ENCODE measurements at places on chromosomes 2 and 18. TPM values are rescaled to one million over a fixed set of nuclear protein-coding genes. Genes with fewer than 3 reads are reported as not detected.

GRCh38 chr2:55150834-55151233 is 81.3 kb downstream of the CLHC1 start:
- no peak for DNase-seq

Gene CCDC148
- 2.1 TPM for polyA plus RNA-seq

DNA sequence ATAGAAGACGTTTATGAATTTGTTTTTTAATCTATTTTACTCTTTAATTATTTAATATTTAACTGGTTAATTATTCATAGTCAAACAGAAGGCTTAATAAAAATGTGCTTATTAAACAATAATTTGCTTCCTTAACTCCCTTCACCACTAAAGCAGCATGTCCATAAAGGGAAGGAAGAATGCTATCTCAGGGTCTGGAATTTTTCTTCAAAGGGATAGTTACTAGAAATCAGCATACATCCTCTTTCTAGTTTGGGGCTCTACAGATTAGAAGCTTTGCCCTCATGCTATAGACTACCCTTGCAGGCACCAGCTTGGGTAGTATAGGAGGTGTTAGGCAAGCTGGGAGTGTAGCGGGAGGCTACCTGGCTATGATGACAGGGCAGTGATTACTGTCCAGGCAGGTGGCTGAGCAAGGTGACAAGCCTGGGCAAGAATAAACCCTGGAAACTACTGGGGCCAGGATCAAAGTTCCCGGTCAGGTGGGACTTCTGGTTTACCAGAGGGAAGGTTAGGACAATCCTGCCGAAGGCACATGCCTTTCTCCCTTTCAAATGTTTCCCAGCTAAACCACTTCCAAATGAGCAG is 276.0 kb upstream of the REV1 start:
- DNase-seq, result no peak

DNA sequence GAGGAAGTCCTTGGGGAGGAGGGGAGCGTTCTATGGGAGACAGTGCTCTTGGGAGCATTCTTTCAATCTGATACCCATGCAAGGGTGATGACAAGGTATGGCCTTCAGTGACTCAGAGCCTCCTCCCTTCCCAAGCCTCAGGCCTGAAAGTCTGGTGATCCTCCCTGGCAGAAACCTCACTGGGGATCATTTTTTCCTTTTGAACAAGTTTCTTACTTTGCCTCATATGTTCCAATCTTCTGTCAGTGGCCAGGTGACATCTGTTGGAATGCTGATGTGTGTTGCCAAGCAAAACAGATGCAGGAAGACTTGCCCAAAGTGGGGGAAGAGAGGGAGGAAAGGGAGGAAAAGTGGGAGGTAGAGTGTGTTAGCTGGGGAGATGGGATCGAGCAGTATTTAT is 224.8 kb downstream of the NEDD4L start:
- DNase-seq, result no peak

DNA sequence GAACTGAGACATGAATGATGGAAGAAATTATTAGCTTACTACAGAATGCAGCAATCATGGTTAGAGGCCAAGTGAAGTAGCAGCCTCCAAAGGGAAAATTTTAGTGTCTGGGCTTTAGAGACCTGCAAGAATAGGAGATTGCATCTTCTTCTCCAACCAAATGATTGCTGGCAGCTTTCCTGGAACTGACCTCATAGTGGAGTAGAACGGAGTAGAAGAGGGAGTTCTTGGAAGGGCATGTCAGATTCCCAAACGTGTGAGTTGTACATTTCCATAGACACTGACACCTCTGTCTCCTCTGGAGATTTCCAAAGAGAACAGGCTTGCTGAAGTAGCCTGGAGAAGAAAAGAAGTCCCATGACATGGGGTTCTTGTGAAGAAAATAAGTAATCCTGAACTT is 169.8 kb upstream of the ERBB4 start:
- no peak for DNase-seq

GRCh38 chr2:200189964-200190363 is 116.5 kb upstream of the SPATS2L start:
- DNase-seq, result peak; percentile 3

DNA sequence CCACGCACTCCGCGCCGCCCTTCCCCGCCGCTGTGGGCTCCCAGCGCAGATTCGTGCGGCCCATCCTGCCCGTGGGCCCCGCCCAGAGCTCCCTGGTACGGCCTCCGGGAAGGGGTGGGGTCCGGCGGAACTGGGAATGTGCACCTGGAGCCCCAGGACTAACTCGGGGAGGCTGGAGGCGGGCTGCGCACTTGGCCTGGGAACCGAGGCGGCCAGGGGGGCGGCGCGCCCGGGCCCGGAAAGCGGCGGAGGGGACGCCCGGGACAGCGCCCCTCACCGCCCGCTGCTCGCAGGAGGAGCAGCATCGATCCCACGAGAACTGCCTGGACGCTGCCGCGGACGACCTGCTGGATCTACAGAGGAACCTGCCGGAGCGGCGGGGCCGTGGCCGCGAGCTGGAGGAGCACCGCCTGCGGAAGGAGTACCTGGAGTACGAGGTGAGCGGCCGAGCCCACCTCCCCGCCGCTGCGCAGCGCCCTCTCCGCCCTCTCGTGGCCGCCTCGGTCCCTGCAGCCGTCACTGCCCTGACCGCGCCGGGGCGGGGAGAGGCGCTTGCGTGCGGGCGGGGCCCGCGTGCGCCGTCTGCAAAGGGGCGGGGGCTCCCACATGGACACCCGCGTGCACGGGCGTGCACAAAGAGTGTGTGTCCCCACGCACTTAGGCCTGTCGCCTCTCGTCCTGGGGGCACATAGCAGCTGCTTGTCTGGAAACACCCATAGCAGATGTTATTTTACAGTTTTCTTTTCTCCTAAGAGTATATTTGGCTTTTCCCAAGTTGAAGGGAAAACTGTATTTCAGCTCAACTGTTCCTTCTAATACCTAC is 25.2 kb downstream of the PSD4 start:
- DNase-seq, result peak; percentile 76

DNA sequence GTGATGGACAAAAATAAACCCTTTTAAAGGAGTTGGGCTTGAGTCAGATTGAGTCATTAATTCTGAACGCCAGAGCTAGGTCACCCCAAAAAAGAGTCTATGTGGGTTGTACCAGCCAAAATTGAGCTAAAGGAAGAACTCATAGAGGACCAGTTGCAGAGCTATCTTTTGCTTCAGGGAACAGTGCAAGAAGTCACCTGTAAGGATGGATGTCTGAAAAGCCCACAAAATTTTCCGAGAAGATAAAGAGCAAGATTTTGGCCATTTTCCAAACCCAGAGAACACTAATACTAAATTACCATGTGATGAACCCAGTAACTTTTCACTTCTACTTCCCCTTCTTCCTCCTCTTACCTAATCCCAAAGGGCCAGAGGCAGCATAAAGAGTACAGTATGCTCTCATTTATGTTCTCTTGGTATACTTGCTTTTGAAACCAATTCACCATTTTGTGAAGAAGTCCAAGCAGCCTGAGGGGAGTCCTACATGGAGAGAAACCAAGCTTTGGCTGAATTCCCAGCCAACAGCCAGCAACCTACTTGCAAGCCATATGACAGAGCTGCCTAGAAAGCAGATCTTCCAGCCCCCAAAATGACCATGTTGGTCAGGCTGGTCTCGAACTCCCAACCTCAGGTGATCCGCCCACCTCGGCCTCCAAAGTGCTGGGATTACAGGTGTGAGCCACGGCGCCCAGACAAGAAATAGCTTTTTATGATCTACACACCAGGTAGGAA is 551.7 kb downstream of the SATB2 start:
- DNase-seq, result no peak

DNA sequence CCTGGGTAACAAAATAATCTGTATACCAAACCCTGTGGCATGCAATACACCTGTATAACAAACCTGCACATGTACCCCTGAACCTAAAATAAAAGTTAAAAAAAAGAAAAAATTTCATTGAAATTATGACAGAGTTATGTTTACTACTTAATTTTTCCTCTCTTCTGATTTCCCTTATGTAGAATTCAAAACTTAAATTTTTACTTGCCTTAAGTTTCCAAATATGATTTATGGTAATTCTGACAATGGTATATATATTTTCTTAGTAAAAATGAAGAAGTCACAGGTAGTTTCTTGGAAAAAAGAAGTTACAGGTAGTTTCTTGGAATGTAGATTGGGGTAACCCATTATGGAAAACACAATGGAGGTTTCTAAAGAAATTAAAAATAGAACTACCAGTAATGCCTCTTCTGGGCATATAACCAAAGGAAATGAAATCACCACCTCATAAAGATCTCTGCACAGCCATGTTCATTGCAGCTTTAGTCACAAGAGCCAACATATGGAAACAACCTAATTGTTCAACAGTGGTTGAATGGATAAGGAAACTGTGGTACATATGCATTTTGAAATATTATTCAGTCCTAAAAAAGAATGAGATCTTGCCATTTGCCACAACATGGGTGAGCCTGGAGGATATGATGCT is 164.9 kb downstream of the BABAM2 start:
- DNase-seq, result no peak

Gene C2orf72
- polyA plus RNA-seq, result 2.2 TPM

DNA sequence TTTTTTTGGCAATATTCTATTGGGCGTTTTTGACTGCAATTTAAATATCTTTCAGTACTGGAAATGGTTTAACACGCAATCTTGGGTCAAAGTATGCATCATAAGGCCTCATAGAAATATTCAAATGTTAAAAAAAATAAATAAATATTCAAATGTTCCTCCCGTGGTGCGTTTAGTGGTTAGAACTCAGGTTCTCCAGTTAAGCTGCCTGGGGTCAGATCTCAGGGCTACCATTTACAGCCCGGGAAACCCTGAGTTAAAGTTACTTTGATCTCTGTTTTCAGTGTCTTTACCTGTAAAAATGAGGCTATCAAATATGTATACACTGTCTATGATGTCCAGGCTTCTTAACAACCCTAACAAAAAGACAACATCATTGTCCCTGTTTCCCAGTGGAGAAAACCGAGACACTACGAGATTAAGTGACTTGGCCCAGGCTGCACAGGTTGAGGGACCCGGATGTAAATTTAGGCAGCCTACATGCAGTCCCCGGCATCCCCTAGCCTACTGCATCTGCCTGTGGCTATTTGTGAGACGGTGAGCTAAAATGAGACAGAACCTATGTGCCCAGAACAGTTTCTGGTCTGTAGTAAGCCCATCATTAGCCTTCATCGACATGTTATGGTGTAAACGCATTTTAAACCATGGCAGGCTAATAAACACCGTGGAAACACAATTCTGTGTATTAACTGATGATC is 1.7 kb downstream of the FHL2 start:
- DNase-seq, result peak; percentile 60

DNA sequence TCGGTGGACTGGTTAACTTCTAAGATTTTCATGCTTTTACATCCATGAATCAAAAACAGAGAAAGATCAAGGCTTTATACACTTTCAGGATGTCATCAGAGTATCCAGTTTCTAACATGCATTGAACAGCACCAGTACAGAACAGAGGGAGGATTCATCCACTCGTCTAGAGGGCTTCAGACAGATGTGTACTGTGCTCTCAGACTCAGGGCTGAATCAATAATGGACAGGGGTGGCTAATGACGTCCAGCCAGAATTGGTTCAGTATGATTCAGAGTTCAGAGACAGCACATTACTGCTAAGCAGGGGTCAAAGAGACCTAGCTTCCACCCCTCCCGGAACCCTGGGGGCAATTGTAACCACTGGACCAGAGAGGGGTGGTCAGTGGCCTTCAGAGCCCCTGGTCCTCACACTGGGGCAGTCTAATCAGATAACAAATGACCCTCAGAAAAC is 37.3 kb downstream of the RNU4ATAC start:
- DNase-seq, result no peak

Gene WNT6
- 0.49 TPM for polyA plus RNA-seq

DNA sequence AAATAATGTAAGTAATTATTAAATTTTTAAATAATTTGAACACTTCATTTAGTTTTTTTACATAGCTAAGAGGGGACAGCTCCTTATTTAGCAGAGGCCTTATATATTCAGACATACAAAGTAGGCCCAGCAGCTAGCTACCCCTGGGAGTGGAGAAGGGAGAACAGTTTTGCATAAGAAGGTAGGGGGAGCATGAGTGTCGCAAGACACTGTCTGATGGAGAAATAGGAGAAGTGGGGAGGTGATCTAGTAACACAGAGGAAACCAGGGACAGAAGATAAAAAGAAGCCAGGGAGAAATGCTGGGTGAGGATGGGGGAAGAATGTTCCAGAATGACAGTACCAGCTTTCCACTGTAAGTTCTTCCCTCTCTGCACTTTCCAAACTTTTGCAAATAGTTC is 16.0 kb upstream of the RGPD4 start:
- DNase-seq, result no peak

- no peak for DNase-seq
Measured at GRCh38 chr2:186806591-186806990, 42.4 kb downstream of the ZSWIM2 start.

DNA sequence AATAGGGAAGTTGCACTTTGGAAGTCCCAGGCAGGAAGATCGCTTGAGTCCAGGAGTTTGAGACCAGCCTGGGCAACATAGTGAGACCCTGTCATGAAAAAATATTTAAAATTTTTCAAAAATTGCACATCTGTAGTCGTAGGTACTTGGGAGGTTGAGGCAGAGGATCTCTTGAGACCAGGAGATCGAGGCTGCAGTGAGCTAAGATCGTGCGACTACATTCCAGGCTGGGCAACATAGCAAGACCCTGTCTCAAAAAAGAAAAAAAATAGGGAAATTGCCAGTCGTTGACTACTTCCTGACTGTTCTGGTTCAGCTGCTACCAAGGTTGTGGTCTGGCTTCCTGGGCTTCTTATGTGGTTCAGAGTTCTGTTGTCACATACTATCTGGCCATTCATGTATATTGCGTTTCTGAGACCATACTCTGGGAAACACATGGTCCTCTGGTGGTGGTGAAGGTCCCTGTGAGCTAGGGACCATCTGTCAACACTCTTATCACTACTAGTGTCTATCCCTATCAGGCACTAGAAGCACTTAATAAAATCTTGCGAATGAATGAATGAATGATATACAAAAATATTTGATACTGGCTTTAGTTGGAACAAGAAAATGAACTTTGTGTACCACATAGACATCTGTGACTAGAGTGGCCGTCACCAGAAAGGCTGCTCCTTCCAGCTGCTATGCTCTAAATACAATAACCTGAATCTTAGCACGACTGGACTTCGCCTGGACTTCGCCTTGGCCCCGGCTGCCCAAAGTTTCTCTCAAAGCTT is 861 bp upstream of the KLHL23 start:
- no peak for DNase-seq

Gene KYNU
- polyA plus RNA-seq, result 0.75 TPM

DNA sequence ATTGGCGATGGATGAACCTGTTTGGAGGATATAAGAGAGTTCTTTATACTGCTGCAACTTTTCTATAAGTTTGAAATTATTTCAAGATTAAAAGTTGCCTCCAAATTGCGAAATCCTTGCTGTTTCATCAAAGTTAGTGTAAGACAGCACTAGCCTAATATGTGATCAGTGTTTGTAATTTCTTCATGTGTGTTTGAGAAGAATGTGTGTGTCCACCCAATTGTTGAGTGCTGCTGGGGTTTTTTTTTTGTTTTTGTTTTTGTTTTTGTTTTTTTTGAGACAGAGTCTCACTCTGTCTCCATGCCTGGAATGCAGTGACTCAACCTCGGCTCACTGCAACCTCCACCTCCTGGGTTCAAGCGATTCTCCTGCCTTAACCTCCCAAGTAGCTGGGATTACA is 33.4 kb downstream of the CDK15 start:
- no peak for DNase-seq

DNA sequence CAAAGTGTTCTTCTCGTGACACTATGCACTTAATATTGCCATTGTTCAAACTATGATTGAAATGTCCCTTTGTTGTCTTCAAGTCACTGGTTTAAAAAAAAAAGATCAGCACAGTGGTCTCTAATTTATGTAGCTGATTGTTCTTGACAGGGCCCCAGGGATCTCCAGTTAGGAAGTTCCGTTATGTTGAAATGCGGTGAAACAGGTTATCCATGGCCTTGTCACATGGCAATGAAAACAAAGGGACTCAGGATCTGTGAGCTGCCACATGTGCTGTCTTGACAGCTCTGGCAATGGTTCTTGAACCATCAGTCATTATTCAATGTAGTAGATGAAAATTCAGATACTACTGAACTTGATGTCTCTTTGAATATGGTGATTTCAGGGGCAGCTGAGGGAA is 147.4 kb downstream of the SETBP1 start:
- no peak for DNase-seq
